Stimulated activated CD4-positive, alpha-beta T cell treated with anti-CD3 and anti-CD28 coated beads, Interleukin-12 subunit alpha, Interleukin-12 subunit beta, amount 100 ng/mL, for 24 hours (primary cell): ENCODE measurements at places on chromosomes 12 and 14.

DNA sequence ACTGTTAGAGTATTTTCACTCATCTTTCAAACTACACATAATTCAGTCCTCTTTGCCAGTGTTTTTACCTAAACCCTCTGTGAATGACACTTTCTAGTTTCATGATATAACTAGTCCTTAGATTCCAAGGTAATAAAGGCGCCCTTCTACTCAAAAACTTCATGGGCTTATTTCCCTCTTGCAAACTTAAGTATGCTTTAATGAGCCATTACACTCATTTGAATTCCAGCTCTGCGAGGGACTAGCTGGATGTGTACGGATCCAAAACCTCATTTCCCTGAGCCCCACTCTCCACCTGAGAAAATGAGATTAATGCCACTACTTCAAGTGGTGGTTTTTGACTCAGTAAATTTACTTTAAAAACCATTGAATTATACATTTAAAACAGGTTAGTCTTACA, 141.1 kb downstream of the NDUFA12 start:
- no peak for DNase-seq

- DNase-seq, result no peak
Measured at GRCh38 chr12:111369496-111370220, 763 bp upstream of the PHETA1 start.

- no peak for DNase-seq
Measured at GRCh38 chr12:32756476-32757066, 874 bp upstream of the YARS2 start.

DNA sequence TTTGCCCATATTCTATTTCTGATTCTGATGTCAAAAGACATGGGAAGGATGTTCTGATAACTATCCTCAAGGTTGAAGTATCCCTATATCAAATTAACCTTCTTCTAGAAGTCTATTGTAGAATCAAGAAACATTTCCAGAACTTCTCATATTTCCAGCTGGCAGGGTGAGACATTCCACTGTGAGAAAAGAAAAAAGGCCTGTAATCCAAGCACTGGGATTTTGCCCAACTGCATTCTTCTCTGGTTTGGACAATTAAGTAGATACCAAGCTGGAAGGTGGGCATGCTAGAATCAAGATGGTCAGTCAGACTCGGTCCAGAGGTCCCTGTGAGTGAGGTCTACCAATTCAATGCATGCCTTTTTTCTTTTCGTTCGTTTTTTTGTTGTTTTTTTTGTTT, 60.9 kb downstream of the MAP3K9 start:
- DNase-seq, result no peak

DNA sequence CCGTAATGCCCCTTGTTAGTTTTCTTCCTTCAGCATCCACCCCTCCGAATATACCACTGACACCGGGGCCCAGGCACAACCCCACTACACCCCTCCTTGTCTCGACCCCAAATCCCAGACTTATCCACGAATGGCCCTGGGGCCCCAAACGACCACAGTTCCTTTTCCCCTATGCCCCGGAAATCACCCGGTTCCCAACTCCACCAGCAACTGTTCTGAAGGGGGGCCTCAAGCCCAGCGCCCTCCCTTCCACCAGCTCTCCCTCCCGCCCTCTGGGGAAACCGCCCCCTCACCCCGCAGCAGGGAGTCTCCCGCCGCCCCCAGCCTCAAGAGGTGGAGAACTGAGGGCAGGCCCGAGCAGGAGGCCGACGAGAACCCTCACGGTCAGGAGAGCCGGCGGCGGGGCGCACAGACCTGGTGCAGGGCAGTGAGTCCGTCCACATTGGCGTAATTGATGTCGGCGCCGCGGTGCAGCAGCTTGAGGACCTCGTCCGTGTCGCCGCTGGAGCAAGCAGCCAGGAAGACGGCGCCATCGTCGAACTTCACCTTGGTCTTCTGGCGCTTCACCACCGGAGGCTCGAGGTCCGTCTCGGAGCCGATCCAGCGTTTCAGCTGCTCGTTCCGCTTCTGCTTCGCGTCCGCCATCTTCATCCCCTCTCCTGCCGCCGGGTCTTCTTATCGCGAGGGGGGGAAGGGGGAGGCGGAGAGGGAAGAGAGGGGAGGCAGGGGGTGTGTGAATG, 446 bp downstream of the PPP1R12A start:
- DNase-seq, result no peak
